IPS DF 6.9 (cell line): ENCODE measurements at places on chromosomes 16 and 17.

DNA sequence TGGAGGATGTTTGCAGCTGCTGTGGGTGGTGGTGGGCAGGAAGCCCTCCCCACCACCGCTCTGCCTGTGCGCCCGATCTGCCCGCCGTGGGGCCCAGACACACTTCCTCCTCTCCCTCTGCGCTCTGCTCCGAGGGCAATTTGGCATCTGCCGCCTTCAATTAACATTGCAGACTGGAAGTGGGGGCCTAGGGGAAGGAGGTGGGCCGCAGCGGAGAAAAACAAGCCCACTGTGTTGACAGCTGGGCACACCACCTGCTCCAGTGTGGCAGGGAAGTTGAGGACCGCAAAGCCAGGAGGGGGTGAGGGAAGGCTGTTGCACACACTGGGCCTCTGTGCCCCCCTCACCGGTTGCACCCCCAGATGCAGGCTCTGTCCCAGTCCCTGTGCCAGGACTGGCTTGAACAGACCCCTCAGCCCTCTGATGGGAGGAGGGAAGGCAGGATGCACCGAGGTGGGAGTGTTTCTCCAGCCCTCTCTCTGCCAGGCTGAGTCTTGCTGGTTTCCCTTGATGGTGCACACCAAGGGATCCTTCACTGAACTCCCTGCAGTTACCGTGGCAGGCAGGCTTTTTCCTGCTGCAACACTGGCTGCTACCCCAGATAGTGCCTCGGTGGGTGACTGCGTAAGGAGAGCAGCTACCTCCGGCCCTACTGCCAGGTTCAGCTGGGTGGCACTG, 72.8 kb upstream of the MED9 start:
- DNase-seq, result no peak

- DNase-seq, result no peak
Measured at GRCh38 chr16:86375364-86375763, 135.0 kb upstream of the FOXF1 start.

- DNase-seq, result no peak
Measured at GRCh38 chr16:28984619-28985135, at the start of gene LAT. Gene LAT (plus strand): TSS chr16:28985052. CDS start chr16:28985418, 366 bp downstream.

- DNase-seq, result no peak
Measured at GRCh38 chr16:89074803-89075688, 18.6 kb upstream of the ACSF3 start.

GRCh38 chr16:84594725-84595038, 23.2 kb downstream of the COTL1 start:
- DNase-seq, result no peak

DNA sequence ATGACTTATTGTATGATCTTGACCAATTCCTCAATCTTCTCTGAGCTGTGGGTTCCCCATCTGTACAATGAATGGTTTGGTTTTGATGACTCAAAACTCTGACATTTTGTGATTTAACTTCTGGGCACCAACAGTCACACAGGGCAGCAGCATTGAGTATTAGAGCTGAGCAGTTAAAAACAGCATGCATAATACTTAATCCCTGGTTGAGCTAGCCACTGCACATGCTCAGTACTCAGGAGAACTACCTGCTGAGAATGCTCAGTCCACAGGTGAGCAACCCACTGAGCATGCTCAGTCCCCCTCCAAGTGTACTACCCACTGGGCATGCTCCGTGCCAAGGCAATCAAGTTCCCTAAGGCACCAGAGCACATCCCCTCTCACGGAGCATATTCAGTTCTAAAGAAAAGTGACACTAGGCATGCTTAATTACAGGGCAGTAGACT, 68.7 kb downstream of the AIPL1 start:
- no peak for DNase-seq

- no peak for DNase-seq
Measured at GRCh38 chr16:12332167-12332952, 355.8 kb downstream of the SNX29 start.

- no peak for DNase-seq
Measured at GRCh38 chr17:55430541-55431288, 9.1 kb upstream of the MMD start.

DNA sequence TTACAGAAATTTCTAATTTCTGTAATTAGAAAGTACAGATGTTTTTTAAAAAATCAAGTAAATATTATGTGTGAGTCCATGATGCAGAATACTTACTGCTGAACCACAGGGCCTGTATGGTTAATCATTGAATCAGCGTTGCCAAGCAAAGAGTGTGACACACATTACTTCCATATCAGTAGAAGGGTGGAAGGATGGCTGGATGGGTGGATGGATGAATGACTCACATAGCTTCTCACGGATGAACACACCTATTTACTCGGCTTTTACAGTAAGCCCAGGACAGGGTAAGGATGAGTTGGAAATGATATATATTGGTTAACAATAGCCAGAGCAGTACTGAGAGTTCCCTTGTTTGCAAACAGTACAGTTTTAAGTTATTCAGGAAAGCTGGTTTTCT, 495.9 kb upstream of the RBFOX1 start:
- no peak for DNase-seq

GRCh38 chr17:29595107-29595942, 2.4 kb downstream of the ANKRD13B start:
- DNase-seq, result no peak

DNA sequence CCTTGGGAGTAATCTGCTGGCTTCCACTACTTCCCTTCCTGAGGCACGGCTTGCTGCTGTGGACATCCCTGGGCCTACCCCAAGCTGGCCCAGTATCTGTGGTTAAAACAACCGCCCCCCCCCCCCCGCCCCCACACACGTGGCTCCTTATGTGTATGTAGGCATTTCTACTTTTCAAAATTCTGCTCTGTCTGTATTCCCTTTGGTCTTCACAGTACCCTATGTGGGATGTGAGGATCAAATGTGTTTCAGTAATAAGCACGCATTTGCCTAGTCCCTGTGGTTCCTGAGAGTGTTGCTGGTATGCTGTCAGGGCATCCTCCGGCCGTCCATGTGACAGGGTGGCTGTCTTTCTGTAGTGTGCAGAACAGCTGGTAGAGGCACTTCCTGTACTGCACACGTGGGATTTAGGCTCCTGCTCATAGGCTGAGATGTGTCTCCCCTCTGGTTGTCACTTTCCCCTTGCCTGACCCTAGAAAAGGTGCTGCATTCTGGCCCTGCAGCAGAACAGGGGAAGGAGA, 2.2 kb downstream of the NT5M start:
- DNase-seq, result no peak

DNA sequence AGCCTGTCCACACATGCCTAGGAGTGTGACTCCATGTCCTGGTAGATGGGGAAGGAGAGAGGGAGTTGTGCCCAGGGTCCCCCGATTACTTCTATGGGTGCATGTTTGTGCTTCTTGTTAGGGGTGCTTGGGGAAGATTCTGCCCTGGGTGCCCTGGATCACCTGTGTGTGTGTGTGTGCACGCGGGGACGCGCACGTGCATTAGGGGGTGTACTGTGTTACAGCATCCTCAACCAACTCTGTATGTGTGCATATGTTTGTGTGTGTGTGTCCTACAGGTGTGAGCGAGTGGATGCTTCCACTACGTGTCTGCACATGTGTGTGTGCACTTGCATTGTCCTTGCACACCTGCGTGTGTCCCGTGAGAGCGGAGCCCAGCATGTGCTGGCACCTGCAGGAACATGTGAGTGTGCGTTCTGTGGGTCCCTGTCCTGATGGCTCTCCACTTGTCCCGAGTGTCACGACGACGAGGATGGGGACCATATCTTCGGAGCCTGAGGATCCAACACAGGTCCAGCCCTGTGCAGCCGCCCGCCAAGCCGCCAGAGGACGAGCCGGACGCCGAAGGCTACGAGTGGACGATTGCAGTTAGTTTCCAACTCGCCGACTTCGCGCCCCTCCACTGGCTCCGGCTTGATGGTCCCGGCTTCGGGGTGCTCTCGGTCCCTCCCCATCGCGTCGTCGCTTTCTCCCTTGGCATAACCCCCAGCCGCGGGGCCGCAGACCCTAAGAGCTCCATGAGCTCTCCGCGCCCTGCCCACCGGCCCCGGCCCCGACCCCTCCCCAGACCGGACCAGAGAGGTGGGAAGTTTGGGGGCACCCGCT, 6.0 kb upstream of the TBC1D3B start:
- DNase-seq, result no peak

GRCh38 chr17:56011406-56012131, 141.7 kb upstream of the ANKFN1 start:
- no peak for DNase-seq

DNA sequence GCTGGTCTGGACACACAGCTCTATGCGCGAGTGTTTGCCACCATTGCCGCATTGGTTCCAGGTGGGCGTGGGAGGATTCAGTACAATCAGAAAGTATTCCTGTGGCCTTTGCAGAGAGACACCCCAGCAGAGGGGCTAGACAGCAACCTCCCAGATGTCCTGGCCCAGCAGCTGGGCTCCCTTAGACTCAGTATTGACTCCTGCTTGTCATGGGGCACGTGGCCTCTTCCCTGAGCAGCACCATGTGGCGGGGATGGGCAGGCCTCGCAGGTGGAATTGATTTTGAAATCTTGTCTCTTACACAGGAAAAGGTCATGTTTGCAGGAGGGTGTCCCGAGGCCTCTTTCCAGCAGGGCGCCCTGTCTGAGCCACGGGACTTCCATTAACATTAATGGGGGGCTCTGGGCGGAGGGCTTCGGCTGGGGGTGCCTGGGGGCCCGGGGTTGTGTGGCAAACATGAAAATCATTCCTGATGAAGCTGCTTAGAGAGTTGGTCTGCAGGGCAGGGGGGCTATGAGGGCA, 96.4 kb downstream of the C16orf78 start:
- no peak for DNase-seq

- peak; percentile 9 for DNase-seq
Measured at GRCh38 chr16:54411544-54411943, 125.0 kb upstream of the IRX3 start.

DNA sequence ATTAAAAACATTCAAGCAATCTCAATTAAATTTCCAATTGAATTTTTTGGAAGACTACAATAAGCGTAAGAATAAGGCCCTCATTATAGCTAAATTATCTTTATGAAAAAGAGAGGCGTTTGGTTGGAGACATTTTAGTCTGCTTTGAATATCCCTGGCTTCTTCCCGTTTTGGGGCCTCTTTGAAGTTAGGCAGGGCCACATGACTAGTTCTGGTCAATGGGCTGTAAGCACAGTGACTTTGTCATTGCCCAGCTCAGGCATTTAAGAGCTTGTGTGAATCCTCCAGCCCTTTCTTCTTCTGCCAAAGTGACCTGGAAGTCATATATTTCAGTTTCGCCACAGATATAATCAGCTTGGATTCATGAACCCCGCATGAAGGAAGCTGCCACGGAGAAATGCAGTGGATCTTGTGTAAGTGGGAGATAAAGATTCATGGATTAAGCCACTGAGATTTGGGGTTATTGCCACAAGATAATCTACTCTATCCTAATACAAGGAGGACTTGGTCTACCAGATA, 21.7 kb upstream of the UBTF start:
- DNase-seq, result no peak

DNA sequence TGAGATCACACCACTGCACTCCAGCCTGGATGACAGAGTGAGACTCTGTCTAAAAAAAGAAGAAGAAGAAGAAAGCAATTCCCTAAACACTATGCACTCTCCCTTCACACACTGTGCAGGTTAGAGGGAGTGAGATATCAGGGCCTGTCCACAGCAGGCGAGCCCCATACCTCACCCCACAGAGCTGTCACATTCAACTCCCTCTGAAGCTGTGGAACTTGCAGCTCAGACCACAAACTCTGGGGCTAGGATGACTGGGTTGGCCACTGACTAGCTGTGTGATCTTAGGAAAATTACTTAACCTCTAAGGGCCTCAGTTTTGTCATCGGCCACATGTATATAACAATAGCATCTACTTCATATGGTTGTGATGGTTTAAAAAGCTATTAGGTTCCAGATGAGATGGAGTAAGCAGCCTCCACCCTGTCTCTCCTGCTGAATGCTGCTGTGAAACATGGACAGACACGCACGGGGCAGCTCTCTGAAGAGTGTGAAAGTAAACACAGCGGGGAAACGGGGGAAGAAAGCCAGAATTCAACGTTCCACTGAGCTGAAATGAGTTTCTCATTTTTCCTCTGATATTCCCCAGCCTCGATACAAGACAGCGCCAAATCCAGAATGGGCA, 13.6 kb upstream of the PYY start:
- DNase-seq, result no peak

DNA sequence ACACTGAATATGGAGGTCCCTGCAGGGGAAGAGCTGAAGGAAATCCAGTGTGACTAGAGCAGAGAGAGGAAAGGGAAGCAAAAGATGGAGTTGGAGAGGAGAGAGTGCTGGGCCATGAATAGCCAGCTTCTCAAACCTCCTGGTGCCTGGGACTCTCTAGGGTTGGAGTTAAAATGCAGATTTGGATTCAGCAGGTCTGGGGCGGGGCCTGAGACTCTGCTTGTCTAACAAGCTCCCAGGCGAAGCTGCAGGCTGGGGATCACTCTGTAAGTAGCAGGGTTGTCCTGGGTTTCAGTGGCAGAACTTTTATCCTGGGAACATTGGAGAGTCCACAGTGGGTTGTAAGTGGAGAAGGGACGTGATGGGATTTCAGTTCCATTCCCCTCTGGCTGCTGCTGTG, 103.4 kb upstream of the PLCG2 start:
- DNase-seq, result no peak

GRCh38 chr16:77590707-77591106, 131.6 kb upstream of the NUDT7 start:
- no peak for DNase-seq

DNA sequence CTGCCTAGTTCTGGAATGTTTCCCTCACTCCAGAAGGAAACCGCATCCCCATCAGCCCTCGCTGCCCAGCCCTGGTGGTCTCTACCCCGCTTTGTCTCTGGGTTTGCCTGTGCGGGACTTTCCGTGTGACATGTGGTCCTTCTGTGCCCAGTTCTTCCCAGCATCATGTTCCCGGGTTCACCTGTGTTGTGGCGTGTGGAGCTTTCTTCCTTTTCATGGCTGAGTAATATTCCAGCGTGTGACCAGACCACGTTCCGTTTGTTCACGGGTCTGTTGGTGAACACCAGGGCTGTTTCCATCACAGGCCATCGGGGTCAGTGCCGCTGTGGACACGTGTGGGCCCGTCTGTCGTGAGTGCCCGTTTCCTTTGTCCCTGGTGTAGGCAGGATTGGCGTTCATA, 32.1 kb downstream of the CACNA1H start:
- DNase-seq, result no peak

DNA sequence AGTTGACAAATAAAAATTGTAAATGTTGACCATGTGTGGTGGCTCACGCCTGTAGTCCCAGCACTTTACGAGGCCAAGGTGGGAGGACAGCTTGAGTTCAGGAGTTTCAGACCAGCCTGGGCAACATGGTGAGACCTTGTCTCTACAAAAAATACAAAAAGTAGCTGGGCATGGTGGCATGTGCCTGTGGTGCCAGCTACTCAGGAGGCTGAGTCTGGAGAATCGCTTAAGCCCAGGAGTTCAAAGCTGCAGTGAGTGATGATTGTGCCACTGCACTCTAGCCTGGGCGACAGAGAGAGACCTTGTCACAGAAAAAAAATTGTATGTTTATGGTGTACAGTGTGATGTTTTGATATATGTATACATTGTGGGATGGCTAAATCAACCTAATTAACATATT, 119.6 kb downstream of the NPIPB5 start:
- no peak for DNase-seq
